Stimulated activated CD4-positive, alpha-beta T cell treated with anti-CD3 and anti-CD28 coated beads, Interleukin-2, amount 100 ng/mL, for 24 hours (primary cell): ENCODE measurements at places on chromosomes 3 and 15.

- DNase-seq = no peak
These were observed 249.5 kb upstream of the AZI2 start for GRCh38 chr3:28598165-28598564.

DNA sequence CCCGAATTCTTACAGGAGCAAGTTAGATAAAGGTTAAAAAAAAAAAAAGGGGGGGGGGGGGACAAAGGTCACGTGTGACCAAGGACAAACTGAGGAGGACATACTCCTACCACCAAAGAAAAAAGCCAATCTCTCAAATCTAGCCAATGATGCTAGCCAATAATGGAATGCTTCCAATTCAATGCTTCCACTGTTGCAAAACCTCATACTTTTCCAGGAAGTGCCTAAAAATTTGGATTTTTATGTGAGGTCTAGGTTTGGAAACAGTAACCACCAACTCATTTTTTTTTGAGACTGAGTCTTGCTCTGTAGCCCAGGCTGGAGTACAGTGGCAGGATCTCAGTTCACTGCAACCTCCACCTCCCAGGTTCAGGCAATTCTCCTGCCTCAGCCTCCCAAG is 11.4 kb downstream of the MSL2 start:
- no peak for DNase-seq

GRCh38 chr15:19987389-19988048 is 554.1 kb downstream of the GOLGA6L6 start:
- DNase-seq = peak; percentile 35

- no peak for DNase-seq
These were observed 108.8 kb downstream of the DLG1 start for GRCh38 chr3:197189623-197190022.

DNA sequence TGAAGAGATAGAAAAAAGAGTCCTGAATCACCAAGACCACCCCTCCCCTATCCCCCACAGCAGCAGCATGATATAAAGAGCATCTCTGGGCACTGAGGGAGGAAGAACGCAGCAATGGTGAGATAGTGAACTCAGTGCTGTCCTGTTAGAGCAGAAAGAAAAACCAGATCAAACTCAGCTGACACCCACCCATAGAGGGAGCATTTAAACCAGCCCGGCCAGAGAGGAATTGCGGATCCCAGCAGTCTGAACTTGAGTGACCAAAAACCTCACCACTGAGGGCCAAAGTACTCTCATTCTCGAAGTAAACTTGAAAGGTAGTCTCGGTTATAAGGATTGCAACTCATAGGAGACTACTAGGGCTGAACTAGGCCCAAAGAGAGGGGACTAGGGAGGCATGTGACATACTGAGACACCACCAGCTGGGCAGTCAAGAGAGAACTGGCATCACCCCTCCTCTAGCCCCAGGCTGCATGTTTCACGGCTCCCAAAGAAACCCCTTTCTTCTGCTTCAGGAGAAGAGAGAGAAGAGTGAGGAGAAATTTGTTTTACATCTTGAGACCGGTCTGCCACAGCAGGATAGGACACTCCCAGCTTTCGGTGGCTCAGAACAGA is 39.2 kb upstream of the TGFBR2 start:
- no peak for DNase-seq

DNA sequence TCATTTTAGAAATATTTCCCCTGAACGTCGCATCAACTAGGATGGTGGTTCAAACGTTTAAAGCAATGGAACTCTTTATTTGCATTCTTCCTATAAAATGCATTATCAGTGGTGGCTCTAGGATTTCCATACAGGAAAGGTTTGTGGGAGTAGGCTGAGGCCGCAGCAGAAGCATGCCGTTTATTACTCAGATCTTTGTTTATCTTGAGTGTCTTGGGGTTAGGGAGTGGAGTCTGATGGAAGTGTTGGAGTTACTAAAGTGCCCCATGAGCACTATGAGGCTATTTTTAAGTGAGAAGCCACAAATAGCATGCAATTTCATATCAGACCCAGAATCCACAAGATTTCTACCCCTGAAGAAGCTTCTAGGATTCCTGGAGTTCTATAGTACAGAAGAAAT is 26.2 kb downstream of the ATOSA start:
- no peak for DNase-seq

GRCh38 chr3:129425213-129425612 is 3.2 kb downstream of the EFCAB12 start:
- DNase-seq = no peak

DNA sequence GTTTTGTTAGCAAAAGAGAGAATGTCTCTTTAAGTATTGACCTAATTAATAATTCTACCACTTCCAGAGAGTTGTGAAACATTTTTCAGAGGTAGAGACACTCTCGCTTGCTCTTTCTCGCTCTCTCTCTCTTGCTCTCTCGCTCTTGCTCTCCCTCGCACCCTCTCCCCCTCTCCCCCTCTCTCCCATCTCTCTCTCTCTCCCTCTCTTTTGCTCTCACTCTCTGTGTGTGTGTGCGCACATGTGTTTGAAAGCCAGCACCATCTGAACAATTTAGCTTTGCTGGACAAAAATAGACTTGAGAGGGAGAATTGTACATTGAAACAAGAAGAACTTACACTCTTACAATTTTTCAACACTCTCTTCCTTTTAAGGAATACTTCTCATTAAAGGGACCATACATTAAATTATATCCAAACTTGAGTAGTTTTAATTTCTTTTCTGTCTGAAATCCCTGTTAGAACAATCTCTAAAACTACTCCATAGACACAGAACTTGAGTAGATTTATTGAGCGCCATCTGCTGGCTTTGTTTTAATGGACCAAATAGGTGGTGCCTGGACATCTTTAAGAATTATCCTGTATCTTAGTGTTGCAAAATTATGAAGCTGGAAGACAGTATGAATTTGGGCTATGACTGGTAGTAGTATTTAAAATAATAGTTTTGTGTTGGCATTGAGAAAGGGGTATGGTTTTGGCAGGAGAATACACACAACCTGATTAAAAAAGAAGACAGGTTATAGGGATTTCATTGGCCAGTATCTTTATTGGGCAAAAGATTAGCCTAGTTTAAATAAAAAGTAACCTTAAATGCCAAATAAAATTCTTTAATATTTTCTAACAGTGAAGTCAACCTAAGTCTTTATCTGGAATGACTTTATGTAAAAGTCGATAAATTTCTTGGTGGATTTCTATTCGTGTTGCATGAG is 124.6 kb downstream of the AKAP13 start:
- DNase-seq = peak; percentile 55

- DNase-seq = no peak
These were observed 76.4 kb downstream of the SPSB4 start for GRCh38 chr3:141127344-141128125.

DNA sequence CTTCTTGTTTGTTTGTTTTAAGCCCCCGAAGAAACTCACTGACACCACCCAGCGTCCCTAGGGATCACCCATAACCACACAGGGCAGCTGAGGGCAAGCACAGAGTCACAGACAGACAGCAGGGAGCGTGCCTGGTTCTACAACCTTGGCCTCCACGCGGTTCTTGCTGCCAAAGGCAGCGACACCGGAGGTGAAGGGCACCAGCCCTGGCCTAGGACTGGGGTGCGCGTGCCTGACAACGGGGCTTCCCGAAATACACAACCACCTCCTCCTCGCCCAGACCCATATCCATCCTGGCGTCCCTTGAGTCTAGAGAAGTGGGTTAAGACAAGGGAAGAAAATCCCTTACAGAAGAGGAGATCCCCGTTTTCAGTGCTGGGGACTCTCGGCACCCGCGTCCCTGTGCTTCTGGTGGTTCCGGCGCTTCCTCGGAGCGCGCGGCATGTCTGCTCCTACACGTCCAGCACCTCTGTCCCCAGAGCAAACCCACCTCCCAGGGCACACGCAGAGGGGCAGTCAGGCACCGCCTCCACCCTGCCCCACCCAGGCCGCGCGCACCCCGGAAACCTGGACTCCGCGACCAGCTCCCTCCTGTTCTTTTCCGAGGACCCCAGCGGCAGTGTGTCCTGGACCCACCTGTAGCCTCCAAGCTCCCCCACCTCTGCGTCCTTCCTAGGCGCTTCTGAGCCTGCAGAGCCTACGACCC is 911 bp downstream of the RFTN1 start:
- DNase-seq = peak; percentile 62

- no peak for DNase-seq
These were observed 74.0 kb downstream of the MCF2L2 start for GRCh38 chr3:183354325-183354831.

GRCh38 chr3:143207338-143207961 is 87.9 kb downstream of the CHST2 start:
- DNase-seq = no peak

DNA sequence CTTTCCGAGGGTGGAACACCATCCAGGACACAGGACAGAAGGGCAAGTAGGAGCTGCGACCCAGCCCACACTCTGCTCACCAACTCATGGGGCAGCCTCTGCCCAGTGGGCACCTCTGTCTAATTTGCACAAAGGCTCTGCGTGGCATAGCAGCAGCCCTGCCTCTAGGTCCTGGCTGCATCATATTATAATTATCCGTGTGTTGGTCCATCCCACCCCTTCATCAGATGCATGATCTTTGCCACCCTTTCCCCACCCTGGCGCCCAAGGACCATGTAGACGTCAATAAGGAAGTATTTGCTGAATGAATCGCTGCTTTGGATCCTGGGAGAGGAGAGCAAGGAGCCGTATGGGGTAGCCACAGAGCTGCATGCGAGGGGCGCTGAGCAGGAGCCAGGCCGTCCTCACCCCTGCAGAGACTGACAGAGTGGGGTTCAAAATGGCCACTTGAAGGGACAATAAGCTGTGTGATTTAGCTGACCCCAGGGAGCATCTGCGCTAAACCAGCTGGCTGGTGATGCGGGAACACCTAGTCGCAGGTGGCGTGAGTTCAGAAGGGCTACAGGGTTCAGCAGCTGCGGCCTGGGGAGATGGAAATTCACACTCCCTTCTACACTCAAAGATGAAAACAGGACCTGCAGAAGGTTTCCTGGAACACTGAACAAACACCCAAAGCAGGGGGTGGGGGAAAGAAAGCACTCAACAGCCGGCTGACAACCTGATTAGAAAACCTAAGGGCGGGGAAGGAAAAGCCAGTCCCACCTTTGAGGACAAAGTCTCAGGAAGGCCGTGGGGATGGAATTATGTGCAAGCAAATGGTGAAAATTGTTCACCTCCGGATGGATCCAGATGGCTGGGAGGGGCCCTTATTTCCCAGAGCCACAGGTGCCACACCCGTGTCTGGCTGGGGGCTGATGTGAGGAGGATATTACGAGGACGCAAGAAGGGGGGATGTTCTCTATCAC is 6.4 kb downstream of the MGLL start:
- DNase-seq = no peak

DNA sequence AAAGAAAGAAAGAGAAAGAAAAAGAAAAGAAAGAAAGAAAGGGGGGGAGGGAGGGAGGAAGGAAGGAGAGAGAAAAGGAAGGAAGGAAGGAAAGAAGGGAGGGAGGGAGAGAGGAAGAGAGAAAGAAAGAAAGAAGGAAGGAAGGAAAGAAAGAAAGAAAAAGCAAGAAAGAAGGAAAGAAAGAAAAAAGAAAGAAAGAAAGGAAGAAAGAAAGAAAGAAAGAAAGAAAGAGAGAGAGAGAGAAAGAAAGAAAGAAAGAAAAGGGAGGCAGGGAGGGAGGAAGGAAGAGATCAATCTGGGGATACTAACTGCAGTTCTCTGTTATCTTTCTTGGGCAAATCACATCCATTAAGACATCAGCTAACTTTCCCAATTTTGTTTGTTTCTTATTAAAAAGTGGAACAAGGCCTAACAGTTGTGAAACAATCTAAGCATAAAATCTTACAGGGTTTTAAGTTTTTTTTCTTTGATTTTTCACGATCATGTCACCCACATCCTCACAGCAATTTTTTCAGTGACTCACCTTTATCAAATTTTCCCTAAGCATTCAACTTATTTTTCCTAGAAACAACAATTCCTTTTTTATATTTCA is 36.8 kb downstream of the TBC1D2B start:
- DNase-seq = no peak

DNA sequence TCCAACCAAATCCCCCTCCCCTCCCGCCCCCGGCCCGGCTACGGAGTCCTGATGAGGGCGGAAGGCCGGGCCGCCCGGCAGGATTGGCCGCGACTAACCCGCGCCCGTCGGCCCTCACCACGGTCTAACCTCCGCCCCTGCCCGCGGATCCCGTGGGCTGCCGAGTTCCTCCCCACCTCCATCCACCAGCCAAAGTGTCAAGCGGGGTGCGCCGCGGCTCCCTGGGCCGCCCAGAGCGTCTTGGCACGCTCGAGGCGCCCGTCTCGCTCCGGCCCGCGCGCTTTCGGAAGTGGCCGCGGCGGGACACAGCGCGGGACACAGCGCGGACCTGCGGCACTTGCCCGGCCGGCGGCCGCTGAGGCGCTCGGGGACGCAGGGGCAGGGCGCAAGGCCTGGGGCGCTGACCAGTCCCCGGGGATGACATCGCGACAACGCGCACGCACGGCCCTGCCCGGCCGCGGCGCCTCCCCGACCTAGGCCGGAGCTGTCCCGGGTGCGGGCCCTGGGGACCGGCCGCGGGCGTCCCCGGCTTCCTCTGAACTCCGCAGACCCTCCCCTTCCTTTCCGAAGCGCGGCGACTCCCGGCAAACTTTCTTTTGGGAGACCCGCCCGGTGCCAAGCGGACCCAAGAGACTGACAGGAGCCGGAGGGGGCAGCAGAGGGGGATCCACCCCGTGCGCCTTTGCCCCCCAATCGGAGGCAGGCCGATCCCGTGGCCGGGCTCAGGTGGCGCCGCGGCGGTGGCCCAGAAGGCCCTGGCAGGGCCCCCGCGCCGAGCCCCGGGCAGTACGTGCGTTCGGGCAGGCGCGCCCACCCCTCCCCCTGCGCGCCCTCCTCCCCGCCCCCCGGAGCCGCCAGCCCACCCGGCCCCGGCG is 112.8 kb upstream of the ICE2 start:
- DNase-seq = peak; percentile 54

- DNase-seq = no peak
These were observed 153.6 kb upstream of the LINGO1 start for GRCh38 chr15:77786181-77786890.

GRCh38 chr3:16668776-16669545 is 63.7 kb upstream of the DAZL start:
- no peak for DNase-seq

DNA sequence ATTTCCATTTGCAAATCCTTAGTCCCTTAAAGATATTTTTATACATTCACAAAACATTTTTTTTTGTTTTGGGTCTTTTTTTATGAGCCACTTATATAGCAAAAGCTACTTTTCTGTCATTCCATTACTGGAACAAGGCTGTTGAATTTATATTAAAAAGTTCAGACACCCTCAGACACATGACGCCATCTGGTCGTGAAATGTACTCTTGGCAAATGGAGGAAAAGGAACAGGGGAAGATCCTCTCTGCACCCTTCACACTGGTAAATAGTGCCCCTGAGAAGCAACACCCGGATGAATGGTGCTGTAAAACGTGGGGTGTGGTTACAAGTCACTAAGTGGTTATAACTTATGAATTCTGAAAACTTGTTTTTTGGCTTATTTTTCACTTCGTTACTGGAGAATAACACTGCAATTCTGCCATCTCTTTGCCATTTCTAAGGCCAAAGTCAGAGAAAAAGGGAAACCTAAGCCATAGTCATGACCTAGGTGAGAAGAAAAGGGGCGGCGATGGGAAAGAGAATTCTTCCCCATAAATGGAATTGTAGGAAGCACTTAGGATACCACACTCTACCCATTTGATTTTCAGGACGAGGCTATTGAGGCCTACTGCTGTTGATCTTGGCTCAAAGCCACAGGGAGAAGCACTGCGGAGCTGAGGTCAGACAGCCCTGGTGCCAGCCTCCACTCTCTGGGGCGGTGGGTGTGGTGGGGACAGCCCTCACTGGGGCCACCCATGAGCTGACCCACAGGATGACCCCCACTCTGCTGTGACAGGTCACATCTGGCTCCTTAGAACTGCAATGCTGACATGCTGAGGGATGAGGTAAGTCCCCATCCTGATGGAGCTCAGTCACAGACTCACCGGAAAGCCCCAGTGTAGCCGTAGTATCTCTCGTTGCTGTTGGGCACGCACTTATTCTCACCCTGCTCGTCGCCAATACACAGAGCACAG is 21.9 kb downstream of the LTF start:
- DNase-seq = peak; percentile 48

- no peak for DNase-seq
These were observed at the start of gene SAMMSON for GRCh38 chr3:69999140-70000027. Gene SAMMSON (plus strand): TSS chr3:69999733.
